ENCODE measurements at places on chromosomes 13 and 19.

DNA sequence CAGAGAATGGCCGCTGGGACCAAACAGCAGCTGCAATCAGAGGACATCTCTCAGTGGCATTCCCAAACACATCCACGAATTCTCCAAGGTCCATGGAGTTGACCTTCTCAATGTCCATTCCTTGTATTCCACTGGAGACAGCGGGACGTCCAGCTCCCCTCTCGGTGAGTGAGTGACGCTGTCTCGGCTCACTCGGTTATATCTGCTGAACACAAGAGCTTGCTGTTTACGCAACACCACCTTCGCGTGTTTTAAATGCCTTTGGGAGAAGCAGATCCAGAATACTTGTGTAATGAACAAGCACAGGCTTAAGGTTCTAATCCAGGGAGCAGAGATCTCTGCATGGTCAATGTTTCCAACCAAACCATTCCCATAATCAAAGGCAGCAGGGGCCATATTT, at the start of gene URAD:
Gene URAD, minus strand, starts transcription at position 174 of the 400 bp plus-strand sequence. Its CDS starts 56 bp downstream, at position 118.
- no peak for DNase-seq
- H3K4me1 ChIP-seq: no peaks in the 10 kb centered on the region
- H3K27me3 ChIP-seq: peaks cover 19% of the 10 kb centered on the region
- H3K27ac ChIP-seq: no peak within 1 kb of the TSS

- no peak for DNase-seq
- no peak overlapping the region for H3K4me3 ChIP-seq
Observed at GRCh38 chr19:37484406-37485168, 15.4 kb downstream of the ZNF570 start.

DNA sequence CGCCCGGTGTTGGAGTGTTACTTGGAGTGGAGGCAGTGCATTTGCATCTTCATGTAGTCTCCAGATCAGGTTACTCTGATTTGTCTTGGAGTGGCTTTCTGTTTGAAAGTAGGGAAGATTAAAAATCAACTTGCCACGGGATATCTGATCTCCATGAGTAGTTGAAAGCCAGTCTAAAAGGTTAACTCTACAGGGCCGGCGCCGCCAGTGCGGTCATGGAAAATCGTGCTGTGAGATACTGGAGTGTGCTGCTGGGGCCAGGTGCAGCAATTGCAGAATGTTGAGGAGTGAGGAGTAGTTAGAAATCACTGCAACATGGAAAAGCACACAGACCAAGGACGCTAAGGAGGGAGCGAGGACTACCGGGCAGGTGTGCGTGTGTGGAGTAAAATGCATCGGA, 175.0 kb downstream of the STK24 start:
- H3K36me3 ChIP-seq: peaks cover 3% of the 10 kb centered on the region
- no peak overlapping the region for H3K27ac ChIP-seq
- no peak for DNase-seq
- H3K27me3 ChIP-seq: no peaks in the 10 kb centered on the region
- no peak overlapping the region for H3K4me3 ChIP-seq
- peaks cover 15% of the 10 kb centered on the region for H3K4me1 ChIP-seq

GRCh38 chr19:9934132-9934950, 2.0 kb downstream of the OLFM2 start:
- peak overlapping the region; percentile 61 for H3K27ac ChIP-seq
- peak; percentile 94 for DNase-seq
- peaks cover 9% of the 10 kb centered on the region for H3K36me3 ChIP-seq
- H3K27me3 ChIP-seq: no peaks in the 10 kb centered on the region

- DNase-seq: no peak
- H3K4me1 ChIP-seq: no peaks in the 10 kb centered on the region
- H3K36me3 ChIP-seq: no peaks in the 10 kb centered on the region
- no peak overlapping the region for H3K4me3 ChIP-seq
- no peak overlapping the region for H3K27ac ChIP-seq
Observed at GRCh38 chr13:105144020-105144419, 1391.4 kb downstream of the EFNB2 start.

DNA sequence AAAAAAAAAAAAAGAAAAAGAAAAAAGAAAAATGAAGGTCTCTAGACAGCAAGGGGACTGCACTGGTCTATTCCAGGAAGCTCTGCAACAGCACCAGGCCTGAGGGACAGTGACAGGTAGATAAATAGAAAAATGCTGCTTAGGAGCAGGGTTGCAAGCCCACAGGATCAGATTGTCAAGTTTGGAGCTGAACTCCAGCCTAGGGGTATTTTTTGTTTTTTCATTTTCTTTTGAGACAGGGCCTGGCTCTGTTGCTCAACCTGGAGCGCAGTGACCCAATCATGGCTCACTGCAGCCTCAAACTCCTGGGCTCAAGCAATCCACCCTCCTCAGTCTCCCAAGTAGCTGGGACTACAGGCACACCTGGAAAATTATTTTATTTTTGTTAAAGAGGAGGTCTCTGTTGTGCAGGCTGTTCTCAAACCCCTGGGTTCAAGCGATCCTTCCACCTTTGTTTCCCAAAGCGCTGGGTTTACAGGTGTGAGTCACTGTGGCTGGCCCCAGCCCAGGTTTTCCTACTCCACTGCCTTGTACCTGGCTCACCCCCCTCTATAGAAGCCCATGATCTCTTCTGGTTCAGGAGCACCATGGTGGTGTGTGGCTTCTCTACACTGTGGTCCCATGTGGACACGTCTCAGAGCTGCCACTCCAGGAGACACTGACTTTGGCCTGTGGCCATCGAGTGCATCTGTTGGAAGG, 23.9 kb downstream of the POP4 start:
- H3K27me3 ChIP-seq: no peaks in the 10 kb centered on the region
- no peak overlapping the region for H3K4me3 ChIP-seq
- no peak for DNase-seq
- no peaks in the 10 kb centered on the region for H3K36me3 ChIP-seq

DNA sequence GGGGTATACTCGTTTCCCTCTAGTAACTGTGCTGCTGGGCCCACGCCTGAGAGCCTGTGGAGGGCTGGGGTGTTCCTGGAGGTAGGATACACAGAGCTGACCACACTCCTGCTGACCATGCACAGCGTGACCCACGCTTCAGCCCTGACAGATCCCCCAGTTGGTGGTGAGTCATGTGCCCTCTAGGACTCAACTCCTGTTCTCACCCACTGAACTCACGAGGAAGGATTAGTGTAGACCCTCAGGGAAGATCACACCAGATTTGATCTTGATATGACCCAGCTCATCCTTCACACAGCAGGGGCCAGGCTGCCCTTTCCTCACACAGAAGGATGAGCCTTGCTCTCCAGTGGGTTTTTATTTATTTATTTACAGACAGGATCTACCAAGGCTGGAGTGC, 13.3 kb upstream of the ACP7 start:
- H3K4me3 ChIP-seq: no peak overlapping the region
- H3K27me3 ChIP-seq: no peaks in the 10 kb centered on the region
- no peak overlapping the region for H3K27ac ChIP-seq
- H3K36me3 ChIP-seq: no peaks in the 10 kb centered on the region
- no peaks in the 10 kb centered on the region for H3K4me1 ChIP-seq

GRCh38 chr19:17677002-17677401, 11.2 kb downstream of the UNC13A start:
- H3K4me3 ChIP-seq: no peak overlapping the region
- H3K36me3 ChIP-seq: peaks cover 12% of the 10 kb centered on the region
- no peaks in the 10 kb centered on the region for H3K27me3 ChIP-seq
- H3K27ac ChIP-seq: no peak overlapping the region

- peaks cover 92% of the 10 kb centered on the region for H3K36me3 ChIP-seq
- no peak for DNase-seq
- no peaks in the 10 kb centered on the region for H3K27me3 ChIP-seq
- no peak overlapping the region for H3K4me3 ChIP-seq
- H3K27ac ChIP-seq: no peak overlapping the region
Observed at GRCh38 chr19:3636506-3636905, 9.9 kb upstream of the CACTIN start.

- H3K27ac ChIP-seq: no peak overlapping the region
- H3K27me3 ChIP-seq: no peaks in the 10 kb centered on the region
- H3K4me3 ChIP-seq: no peak overlapping the region
- DNase-seq: no peak
- H3K4me1 ChIP-seq: no peaks in the 10 kb centered on the region
- no peaks in the 10 kb centered on the region for H3K36me3 ChIP-seq
Observed at GRCh38 chr13:95100525-95101433, 200.5 kb downstream of the ABCC4 start.

DNA sequence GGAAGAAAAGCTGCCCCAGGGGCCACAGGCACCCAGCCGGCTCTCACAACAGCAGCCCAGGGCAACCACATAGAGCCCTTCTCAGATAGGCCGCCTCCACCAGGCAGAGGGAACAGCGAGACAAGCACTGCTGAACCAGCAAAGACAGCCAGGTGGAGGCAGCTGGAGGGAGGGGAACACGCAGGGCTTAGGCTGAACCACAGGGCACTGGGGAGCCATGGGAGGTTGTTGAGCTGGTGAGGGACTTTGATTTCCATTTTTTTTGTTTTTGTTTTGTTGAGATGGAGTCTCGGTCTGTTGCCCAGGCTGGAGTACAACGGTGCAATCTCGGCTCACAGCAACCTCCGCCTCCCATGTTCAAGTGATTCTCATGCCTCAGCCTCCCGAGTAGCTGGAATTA, 3.5 kb downstream of the GAMT start:
- no peak overlapping the region for H3K4me3 ChIP-seq
- no peak overlapping the region for H3K27ac ChIP-seq
- peaks cover 37% of the 10 kb centered on the region for H3K4me1 ChIP-seq
- H3K36me3 ChIP-seq: peaks cover 76% of the 10 kb centered on the region
- no peaks in the 10 kb centered on the region for H3K27me3 ChIP-seq

GRCh38 chr13:26380930-26381329, 127.0 kb downstream of the CDK8 start:
- peaks cover 2% of the 10 kb centered on the region for H3K4me1 ChIP-seq
- DNase-seq: no peak
- peaks cover 3% of the 10 kb centered on the region for H3K36me3 ChIP-seq
- H3K27ac ChIP-seq: no peak overlapping the region
- no peaks in the 10 kb centered on the region for H3K27me3 ChIP-seq
- H3K4me3 ChIP-seq: no peak overlapping the region

DNA sequence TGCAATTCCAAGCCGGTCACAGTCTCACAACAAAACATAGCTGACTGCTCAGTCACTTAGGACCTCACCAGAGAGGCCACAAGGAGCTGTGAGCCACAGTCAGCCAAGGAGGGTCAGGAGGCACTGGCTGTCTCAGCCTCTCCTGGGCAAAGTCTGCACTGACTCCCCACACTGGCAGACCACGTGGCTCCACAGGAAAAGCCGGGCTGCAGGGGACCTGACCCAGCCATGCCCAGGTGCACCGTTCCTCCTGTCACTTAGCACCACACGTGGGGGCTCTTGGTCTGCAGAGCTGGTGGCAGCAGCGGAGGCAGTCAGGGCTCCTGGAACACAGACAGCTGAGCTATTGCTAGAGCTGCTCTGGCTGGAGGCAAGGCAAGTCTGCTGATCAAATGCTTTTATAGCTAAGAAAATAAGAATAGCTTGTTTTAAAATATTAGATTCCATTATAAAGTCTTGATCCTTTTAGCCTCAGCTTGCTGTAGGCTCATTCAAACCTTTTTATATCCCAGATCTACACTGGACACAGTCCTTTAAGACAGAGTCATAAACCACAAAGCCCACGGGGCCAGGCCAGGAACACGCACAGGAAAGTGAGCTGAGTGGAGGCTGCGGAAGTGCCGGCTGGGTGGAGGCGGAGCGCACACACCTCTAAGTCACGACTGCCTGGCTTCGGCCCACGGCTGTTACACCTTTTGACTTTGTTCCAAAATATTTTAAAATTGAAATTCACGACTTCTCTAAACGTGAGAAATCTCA, 744.1 kb downstream of the UQCRFS1 start:
- H3K27ac ChIP-seq: no peak overlapping the region
- no peak for DNase-seq
- no peaks in the 10 kb centered on the region for H3K36me3 ChIP-seq
- H3K4me1 ChIP-seq: peaks cover 5% of the 10 kb centered on the region
- no peaks in the 10 kb centered on the region for H3K27me3 ChIP-seq

- no peak overlapping the region for H3K27ac ChIP-seq
- H3K4me3 ChIP-seq: no peak overlapping the region
- no peak for DNase-seq
- H3K27me3 ChIP-seq: no peaks in the 10 kb centered on the region
- H3K36me3 ChIP-seq: no peaks in the 10 kb centered on the region
Observed at GRCh38 chr13:26619358-26619757, 61.9 kb downstream of the WASF3 start.

DNA sequence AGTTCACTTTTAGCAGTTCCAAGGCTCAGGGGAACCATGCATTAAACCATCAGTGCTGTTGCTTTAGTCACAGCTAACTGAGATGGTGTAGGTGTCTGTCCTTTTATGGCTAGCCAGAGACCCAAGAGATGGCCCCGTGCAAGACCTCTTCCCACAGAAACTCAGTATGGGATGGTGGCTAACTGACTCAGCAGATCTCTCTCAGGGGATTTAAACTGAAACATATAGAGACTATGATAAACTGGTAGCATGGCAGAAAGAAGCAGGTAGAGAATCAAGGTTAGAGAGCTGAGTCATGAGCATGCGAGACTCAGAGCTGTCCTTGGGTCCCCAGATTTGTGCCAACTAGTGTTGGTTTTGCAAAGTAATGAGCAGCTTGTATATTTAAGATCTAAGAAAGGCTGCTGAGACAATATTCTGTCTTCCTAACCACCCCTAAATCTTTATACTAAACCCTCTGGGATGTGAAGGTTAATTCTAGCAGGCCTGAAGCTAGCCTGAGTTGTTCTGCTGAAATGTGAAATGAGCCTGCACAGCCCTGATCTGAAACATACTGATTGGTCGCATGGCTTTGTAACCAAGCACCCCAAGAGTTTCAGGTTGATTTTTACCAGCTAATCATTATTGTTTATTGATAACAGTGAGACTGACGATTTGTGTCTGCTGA, 6.5 kb upstream of the SCEL start:
- no peaks in the 10 kb centered on the region for H3K4me1 ChIP-seq
- H3K27me3 ChIP-seq: no peaks in the 10 kb centered on the region

- H3K27ac ChIP-seq: no peak overlapping the region
- DNase-seq: no peak
- no peaks in the 10 kb centered on the region for H3K4me1 ChIP-seq
- no peak overlapping the region for H3K4me3 ChIP-seq
- no peaks in the 10 kb centered on the region for H3K27me3 ChIP-seq
Observed at GRCh38 chr13:59043016-59043415, 1120.7 kb downstream of the DIAPH3 start.

DNA sequence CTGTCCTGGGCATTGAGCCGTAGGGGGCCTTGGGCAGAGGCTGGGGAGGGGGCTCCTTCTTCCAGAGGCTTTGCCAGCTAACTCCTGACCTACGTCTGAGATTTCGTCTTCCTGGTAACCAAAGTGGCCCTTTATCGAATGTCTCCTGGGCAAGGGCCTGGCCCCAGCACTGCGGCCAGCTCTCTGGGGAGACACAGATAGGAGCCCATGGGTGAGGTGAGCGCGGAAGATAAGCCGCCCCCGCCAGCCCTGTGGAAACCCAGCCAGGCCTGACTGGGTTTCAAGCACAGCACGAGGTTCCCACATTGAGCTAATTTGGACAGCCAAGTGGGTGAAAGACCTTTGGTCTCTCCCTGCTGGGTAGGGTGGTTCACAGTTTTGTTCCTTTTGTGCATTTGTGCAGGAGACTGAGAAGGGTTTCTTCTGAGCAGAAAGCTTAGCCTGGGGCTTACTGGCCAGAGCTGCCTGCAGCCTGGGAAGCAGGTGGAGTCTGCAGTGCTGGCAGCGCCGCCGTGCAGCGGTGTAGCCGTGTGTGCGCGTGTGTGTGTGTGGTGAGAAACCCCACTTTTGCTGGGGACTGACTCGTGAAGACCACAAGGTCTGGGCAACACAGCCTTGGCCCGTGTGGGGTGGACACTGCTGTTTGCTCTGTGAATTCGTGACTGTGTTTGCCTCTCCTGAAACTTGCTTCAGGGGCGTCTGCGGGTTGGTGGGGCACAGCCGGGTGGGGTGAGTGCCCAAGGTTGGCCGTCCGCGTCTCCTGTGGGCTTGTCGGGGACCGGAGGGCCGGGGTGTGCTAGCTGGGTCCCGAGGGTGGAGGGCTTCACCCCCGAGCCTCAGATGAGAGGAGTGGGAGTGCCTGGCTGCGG, 2.5 kb downstream of the BSG start:
- H3K27me3 ChIP-seq: peaks cover 7% of the 10 kb centered on the region
- H3K27ac ChIP-seq: peak overlapping the region; percentile 67
- peaks cover 46% of the 10 kb centered on the region for H3K36me3 ChIP-seq
- H3K4me1 ChIP-seq: peaks cover 62% of the 10 kb centered on the region
- DNase-seq: no peak

Measured in spinal cord (tissue), 10 donors.